ENCODE measurements at places on chromosomes 7 and 10.

DNA sequence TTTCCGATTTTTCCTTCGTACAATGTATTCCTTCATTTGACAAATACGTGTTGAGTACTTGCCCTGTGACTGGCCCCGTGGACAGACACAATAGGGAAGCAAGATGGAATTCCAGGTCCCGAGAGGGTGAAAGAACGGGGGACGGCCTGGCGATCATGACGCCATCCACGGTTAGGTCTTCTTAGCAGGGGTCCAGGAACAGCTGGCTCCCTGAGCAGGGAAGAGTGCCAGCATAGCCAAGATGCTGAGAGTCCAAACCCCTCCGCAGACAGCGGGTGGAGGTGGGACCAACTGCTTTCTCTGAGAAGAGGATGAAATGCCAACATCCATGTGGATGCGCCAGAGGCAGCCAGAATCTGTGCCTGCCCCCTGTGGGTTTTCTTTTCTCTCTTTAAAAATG lies 143.7 kb downstream of the DYNC2I1 start:
- no peak for DNase-seq
- no peak overlapping the region for H3K27ac ChIP-seq
- no peak overlapping the region for H3K4me3 ChIP-seq

GRCh38 chr10:103549349-103549685 lies 55.8 kb downstream of the NEURL1 start:
- H3K36me3 ChIP-seq = no peaks in the 10 kb centered on the region
- DNase-seq = no peak
- H3K27me3 ChIP-seq = no peaks in the 10 kb centered on the region

- DNase-seq = no peak
- H3K4me1 ChIP-seq = no peaks in the 10 kb centered on the region
- H3K4me3 ChIP-seq = no peak overlapping the region
- no peaks in the 10 kb centered on the region for H3K27me3 ChIP-seq
- H3K36me3 ChIP-seq = no peaks in the 10 kb centered on the region
Observed at GRCh38 chr10:75703191-75703854, 271.9 kb downstream of the LRMDA start.

- H3K36me3 ChIP-seq = no peaks in the 10 kb centered on the region
- peaks cover 17% of the 10 kb centered on the region for H3K4me1 ChIP-seq
- H3K27ac ChIP-seq = no peak overlapping the region
- no peak for DNase-seq
Observed at GRCh38 chr7:40826411-40827221, 691.8 kb downstream of the SUGCT start.

- H3K4me3 ChIP-seq = no peak overlapping the region
- no peaks in the 10 kb centered on the region for H3K4me1 ChIP-seq
- no peak for DNase-seq
- H3K36me3 ChIP-seq = no peaks in the 10 kb centered on the region
- H3K27ac ChIP-seq = no peak overlapping the region
Observed at GRCh38 chr7:138952791-138953190, 28.4 kb downstream of the KIAA1549 start.
